HT1080 (cell line): ENCODE measurements at places on chromosomes 7 and 10. TPM values are rescaled to one million over a fixed set of nuclear protein-coding genes. Genes with fewer than 3 reads are reported as not detected.

DNA sequence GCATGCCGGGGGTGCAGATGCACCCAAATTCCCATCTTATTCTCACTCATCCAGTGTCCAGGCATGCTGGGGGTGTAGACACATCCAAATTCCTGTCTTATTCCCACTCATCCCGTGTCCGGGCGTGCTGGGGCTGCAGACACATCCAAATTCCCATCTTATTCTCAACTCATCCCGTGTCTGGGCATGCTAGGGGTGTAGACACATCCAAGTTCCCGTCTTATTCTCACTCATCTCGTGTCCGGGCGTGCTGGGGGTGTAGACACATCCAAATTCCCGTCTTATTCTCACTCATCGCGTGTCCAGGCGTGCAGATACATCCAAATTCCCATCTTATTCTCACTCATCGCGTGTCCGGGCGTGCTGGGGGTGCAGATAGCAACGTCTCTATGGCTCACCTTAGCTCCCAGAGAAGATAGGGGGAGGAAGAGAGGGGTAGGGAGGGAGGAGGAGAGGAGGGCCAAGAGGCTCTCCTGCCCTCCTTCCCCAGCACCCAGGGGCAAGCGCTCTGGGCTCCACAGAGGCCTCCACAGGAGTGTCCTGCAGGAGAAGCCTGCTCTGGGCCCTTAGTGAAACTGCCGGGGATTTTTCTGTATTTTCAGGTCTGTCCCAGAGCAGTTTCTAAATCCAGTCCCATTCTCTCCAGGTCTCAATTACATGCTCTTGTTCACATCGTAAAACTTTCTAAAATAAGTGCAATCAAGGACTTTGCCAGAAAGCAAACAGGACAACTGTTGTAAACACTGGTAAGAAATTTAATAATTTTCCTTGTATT is 210.8 kb downstream of the DIP2C start:
- DNase-seq = no peak

- no peak for DNase-seq
Observed at GRCh38 chr7:30658479-30659074, 23.7 kb downstream of the CRHR2 start.

GRCh38 chr10:118986815-118987790 is 42.4 kb upstream of the NANOS1 start:
- DNase-seq = no peak

- DNase-seq = peak; percentile 25
Observed at GRCh38 chr7:20033621-20034400, 183.4 kb downstream of the MACC1 start.

IFIT1B gene
- total RNA-seq = not detected in 2 replicates

ASB15 gene
- total RNA-seq = not detected in 2 replicates
